ENCODE measurements at places on chromosomes 5 and 9.
A peak's percentile ranks its signal among the peaks of the same experiment; 100 is the strongest.

GRCh38 chr5:174383210-174384167 is 338.0 kb downstream of the NSG2 start:
- DNase-seq = no peak

GRCh38 chr9:12774861-12775678 is at the start of gene LURAP1L:
LURAP1L (plus strand) TSS chr9:12775020; CDS start chr9:12775716, 696 bp downstream.
- DNase-seq = peak; percentile 80

- DNase-seq = no peak
Observed at GRCh38 chr5:5288201-5288600, 134.3 kb upstream of the ICE1 start.

DNA sequence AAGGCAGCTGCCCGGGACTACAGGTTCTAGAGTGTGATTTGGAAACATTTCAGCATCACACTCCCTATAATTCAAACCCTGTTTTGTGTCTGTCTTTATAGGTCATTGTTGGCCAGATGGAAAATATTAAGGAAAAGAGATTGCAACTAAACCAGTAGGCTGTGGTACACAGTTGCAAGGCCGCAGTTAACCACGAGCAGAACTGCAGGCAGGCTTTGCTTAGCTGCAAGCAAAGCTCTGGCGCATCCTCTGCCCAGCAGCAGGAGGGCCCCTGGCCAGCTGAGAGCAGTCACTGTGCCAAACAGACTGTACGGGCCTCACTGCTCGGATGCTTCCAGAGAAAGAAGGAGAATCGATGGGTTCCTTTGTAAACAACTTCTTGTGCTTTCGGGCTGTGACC is 204.5 kb downstream of the DENND1A start:
- peak; percentile 58 for DNase-seq

GRCh38 chr9:11323457-11323856 is 710.7 kb upstream of the PTPRD start:
- DNase-seq = no peak

DNA sequence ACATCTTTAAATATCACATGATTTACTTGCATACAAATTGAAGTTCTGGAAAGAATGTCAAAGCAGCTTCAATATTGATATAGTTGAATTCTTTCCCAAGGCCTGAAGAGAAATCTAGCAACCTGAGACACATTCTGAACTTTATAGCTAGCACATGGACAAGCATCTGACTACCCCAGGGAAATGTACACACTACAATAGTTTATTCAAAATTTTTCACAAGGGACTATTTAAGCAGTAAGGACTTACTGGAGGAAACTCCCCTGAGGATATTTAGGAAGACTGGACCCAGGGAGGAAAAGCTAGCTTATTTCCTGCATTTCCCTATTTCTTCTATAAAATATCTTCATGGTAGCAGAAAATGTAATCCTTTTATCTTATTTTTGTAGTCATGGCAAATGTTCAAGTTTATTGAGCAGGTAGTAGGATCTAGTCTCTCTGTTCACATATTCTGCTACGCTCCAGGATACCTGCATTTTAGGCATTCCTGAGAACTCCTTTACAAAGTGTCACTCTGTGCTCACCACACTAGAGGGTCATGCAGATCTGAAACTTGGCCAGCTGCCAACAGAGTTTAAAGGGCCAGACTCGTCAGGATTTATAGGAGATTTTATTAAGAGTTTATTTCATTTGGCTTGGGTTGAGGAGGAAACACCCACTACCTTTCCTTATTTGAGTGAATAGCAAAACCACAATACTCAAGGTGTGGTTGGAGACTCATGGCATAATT is 348.4 kb upstream of the FTMT start:
- DNase-seq = peak; percentile 42

DNA sequence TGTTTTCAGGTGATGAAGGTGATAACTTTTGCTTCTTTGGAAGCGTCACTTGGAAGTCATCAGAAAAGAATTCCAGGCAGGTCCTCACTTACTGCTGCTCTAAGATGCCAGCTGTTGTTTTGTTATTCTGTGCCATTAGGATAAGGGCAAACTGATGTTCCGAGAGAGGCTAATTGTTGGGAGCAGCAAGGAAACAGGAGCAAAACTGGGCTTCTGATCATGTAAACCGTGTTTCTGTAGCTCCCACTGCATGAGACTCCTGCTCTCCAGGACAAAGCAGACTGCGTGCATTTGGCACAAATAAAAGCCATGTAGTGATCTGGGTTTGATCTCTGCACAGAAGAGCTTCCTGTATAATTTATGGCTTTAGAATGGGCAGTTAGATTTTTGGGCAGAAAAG is 248.2 kb downstream of the MAN2A1 start:
- DNase-seq = no peak

- no peak for DNase-seq
Observed at GRCh38 chr9:34570809-34571480, 18.6 kb downstream of the CNTFR start.

- no peak for DNase-seq
Observed at GRCh38 chr9:113854310-113854709, 21.8 kb upstream of the ZNF618 start.

DNA sequence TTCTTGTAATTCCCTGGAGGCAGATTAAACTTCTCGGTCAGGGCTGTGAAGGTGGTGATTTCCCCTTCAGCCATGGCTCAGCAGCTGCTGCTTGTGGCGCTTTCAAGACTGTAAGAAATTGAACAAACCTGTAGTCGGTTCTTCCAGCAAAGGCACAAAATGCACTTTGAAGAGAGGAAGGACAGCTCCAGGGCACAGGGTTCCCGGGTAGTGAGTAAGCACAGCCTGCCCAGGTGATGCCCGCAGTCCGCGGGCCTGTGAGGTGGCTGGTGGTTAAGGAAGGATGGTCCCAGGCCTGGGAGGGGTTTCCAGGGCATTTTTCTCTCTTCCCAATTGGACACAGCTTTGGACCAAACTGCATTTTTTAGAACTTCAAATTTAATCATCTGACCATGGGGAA is 71.8 kb downstream of the FGF1 start:
- no peak for DNase-seq

DNA sequence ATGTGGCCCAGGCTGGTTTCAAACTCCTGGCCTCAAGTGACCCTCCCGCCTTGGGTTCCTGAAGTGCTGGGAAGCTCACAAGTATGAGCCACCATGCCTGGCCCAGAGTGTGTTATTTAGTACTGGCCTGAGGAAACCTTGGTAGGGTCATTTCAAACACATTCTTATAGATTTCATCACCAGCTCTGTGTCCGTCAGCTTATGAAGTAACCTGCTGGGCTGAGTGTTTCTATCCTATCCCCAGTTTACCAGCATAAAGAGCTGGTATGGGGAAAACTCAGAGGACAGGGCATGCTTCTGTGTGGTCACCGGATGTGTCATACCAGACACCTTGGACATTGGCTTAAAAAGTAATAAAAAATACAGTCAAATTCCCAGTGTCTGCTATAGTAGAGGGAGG is 45.3 kb downstream of the PTPN3 start:
- no peak for DNase-seq

- DNase-seq = no peak
Observed at GRCh38 chr9:106074006-106074405, 379.7 kb downstream of the TMEM38B start.

DNA sequence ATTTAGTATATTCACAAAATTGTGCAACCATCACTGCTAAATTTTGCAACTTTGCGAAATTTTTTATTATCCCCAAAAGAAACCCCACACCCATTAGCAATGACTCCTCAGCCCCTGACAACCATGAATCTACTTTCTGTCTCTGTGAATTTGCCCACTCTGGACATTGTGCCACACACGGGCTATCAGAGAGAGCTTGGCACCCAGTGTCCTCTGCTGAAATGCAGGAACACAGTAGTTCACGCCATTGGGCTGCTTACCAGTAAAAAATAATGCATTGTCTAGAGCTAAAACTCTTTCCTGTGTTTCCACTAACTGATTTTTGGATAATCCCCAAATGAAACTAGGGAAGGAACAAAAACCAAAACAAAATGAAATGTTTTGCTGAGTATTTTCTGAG is 60.0 kb downstream of the HRH2 start:
- DNase-seq = no peak

DNA sequence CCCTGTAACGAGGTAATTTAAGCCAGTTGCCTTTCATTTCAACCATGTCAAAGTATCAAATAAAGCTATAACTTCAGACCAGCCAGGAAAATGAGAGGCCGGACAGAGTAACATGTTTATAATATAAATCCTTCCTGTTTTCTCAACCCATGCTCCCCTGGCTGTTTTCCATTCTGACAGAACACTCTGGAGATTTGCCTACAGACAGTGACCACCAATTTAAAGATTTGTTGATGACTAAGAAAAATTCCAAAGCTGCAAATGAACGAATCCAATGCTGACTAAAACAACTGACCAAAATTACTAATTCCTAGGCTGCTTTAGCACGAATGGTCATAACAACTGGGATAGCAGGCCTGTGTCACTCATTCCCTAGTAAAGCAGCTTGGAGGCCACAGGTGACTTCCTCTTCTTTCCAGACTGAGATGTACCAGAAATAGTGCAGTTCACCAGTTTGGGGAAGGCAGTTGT is 141.4 kb downstream of the AOPEP start:
- DNase-seq = no peak

DNA sequence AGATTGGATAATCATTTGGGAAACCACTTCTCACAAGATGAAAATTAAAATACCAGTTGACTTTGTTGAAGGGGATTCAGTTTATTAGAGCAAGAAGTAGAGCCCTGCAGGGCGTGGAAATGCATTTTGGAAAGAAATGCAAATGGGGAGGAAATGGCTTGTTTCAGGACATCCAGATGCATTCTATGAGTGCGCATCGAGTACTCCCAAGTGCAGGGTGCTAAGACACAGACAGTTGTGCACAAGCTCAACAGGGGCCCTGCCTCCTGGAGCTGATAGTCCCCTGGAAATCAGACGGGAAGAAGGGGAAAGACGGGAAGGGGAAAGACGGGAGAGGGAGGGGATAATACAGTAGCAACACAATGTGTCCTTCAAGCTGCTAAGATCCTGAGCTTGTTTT is 64.0 kb downstream of the NSUN2 start:
- no peak for DNase-seq

GRCh38 chr9:114738581-114739316 is 56.8 kb upstream of the TEX48 start:
- DNase-seq = peak; percentile 90

DNA sequence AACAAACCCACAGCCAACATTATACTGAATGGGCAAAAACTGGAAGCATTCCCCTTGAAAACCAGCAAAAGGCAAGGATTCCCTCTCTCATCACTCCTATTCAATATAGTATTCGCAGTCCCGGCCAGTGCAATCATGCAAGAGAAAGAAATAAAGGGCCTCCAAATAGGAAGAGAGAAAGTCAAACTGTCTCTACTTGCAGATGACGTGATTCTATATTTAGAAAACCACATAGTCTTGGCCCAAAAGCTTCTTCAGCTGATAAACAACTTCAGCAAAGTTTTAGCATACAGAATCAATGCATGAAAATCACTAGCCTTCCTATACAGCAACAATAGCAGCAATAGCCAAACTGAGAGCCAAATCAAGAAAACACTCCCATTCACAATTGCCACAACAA is 333.7 kb upstream of the EDIL3 start:
- no peak for DNase-seq

DNA sequence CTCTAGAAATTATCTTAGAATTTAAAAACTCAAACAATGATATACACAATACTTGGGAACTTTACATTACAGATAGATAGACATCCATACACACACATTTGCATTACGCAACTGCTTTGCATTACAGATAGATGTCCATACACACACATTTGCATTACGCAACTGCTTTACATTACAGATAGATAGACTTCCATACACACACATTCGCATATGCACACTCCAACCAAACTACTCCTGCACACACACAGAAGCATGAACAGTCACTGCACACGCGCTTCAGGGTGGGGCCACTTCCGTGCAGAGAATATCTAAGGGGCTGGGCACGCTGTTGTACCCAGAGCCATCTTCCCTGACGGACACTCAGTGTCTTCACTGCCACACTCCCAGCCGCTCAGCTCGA is 7.9 kb upstream of the ADAMTS16 start:
- no peak for DNase-seq

GRCh38 chr5:75017971-75018370 is 34.4 kb downstream of the GCNT4 start:
- no peak for DNase-seq

- peak; percentile 44 for DNase-seq
Observed at GRCh38 chr9:91395106-91395552, 28.5 kb downstream of the NFIL3 start.

- no peak for DNase-seq
Observed at GRCh38 chr5:135029477-135030122, 4.4 kb downstream of the PITX1 start.

GRCh38 chr5:38686658-38687057 is 130.2 kb upstream of the LIFR start:
- DNase-seq = no peak

DNA sequence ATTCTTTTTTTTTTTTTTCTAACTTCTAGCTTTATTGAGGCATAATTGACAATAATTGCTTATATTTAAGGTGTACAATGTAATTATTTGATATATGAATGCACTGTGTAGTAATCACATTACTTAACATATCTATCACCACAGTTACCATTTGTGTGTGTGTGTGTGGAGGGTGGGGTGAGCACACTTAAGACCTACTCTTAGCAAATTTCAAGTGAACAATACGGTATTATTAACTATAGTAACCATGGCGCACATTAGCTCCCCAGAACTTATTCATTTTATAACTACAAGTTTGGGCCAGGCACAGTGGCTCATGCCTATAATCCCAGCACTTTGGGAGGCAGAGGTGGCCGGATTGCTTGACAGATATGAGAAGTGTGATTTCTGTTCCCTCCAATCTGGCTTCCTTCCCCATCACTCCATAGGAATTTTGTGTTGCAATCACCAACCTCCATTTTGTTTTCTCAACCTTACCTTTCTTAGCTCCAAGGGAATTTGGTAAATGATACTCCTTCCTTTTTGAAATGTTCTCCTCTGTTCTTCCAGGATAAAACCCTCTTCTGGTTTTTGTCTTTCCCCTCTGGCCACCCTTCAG is 14.9 kb downstream of the TXN start:
- DNase-seq = no peak

GRCh38 chr5:40831346-40832210 is 3.4 kb downstream of the RPL37 start:
- no peak for DNase-seq

DNA sequence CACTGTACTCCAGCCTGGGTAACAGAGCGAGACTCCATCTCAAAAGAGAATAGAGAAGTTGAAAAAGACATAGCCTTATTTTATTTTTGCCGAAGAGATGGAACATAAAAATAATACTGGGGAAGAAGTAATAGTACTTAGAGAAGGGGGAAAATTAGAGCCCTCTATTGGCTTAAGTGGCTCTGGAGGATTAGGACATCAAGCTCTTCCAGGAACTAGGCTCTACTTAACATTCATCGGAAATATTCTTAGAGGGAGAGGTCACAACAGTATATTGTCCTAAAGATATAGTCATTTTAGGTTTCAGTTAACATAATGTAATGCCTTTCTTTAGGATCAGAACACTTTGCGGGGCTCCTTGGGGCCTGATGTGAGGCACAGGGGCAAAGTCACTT is 86.0 kb upstream of the PLPP1 start:
- no peak for DNase-seq
